ENCODE measurements at places on chromosomes 6 and 20.

GRCh38 chr20:3744806-3745685 lies 12.6 kb downstream of the HSPA12B start:
- peak; percentile 71 for DNase-seq

- no peak for DNase-seq
Observed at GRCh38 chr6:84258866-84259265, 31.4 kb upstream of the CEP162 start.

DNA sequence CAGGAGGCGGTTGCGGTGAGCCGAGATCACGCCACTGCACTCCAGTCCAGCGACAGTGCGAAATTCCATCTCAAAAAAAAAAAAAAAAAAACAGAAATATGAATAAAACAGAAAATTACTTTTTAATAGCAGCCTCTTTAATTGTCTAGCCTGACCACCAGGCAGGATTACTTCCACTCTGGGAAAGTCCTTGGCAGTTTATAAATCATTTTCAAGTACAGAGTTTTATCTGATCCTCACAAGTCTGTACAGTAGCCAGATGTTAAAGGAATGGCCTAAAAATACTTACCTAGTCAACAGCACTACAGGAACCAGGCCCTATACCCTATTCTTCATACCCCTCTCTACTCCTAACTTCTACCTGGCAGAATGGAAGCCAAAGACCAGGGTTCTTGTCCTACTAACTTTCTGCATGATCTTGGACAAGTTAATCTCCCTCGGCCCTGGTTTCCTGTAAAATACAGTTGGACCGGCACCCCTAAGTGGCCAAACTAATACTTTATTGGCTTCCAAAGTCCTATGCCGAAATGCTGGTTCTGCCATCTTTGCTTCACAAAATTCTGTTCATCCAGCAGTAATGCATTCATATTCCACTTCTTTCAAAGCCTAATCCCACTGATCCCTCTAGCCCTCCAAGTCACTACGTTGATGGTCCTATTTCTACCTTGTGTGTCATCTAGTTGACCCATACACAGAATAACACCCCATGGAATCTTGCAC lies 1.9 kb downstream of the EIF2S2 start:
- no peak for DNase-seq

- no peak for DNase-seq
Observed at GRCh38 chr6:105324386-105324950, 78.4 kb downstream of the PREP start.

DNA sequence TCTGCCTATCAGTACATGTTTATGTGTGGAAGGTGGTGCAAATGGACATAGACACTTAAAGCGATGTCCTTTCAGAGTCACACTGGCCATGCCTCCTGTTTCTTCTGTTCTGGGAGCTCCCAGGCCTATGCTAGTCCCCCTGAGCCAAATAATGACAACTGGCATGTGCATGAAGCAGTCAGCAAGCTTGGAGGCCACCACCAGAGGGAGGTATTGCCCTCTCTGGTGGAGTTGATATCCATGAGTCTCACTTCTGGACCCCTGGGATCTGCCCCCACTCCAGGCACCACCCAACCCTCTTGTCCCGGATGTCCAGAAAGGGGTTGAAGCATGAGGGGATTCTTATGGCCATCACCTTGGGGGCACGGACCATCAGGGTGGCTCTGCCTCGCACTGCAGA lies 172.2 kb downstream of the AIG1 start:
- no peak for DNase-seq

DNA sequence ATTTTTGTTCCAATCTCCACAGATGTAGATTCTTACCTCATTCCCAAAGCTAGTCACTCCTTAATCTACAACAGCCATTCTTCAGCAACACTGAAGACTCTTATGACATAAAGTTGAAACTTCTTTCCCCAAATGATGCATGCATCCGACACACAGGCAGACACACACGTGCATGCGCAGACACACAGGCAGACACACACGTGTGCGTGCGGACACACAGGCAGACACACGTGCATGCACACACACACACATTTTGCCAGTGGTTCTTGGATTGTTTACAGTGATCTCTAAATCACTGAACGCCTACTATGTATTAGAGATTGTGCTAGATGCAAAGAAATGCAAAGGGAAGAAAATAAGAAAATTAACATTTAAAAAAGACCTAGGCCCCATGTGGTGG lies 9.0 kb upstream of the TRPC4AP start:
- no peak for DNase-seq

DNA sequence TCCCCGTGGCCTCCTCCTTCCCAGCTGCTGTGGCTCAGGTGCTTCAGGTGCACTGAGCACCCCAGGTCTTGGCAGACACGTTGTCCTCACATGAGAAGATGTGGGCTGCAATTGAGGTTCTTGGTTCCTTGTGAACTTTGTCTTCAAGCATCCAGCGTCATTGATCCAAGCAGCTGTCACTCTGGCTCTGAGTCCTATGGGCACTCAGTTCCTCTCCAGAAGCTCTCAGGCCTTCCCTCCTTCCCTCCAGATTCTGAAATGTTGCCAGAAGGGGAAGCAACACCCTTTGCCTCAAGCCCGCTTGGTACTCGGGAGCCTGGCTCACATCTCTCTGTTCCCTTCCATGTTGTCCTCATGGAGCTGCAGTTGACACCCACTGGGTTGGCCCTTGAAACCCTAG lies 8.4 kb upstream of the MRGBP start:
- DNase-seq: no peak

- DNase-seq: no peak
Observed at GRCh38 chr6:32883789-32884188, 29.8 kb downstream of the PSMB9 start.

GRCh38 chr6:169339025-169339424 lies 85.4 kb upstream of the THBS2 start:
- DNase-seq: no peak

DNA sequence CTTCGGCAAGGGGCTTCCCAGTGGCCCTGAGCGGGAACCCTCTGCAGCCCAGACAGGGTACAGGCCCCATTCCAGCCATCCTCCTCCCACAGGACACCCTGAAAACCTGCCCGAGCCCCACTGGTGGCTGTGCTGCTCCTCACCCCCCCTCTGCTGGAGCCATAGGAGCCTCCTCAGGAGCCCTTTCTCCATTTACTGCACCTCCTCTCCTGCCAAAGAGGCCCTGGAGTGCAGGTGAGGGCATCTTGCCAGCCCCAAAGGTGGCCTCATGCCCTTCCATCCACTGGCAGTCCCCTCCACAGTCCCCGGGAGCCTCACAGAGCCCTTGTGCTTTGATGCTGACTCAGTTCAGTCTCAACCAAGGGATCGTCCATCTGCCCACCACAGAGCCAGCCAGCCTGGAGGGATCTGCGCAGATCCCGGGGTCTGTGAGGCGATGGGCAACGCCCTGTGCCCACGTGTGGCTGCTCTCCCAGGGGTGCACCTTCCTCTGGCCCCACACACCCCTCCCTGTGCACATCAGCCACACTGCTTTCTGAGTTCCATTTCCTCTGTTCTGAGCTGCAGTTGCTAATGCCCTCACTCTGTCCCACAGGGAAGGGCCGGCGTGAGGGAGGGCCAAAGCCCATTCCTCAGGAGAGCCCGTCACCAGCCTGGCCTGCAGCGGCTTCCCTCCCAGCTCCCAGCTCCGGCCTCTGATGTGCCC lies 228.5 kb downstream of the DLL1 start:
- no peak for DNase-seq

GRCh38 chr20:2280082-2280481 lies 15.7 kb upstream of the TGM3 start:
- DNase-seq: no peak

- no peak for DNase-seq
Observed at GRCh38 chr20:7981374-7981773, 38.2 kb downstream of the TMX4 start.

GRCh38 chr20:36096435-36096834 lies 58.1 kb upstream of the EPB41L1 start:
- DNase-seq: no peak

GRCh38 chr20:41696428-41696827 lies 78.3 kb upstream of the CHD6 start:
- DNase-seq: no peak

DNA sequence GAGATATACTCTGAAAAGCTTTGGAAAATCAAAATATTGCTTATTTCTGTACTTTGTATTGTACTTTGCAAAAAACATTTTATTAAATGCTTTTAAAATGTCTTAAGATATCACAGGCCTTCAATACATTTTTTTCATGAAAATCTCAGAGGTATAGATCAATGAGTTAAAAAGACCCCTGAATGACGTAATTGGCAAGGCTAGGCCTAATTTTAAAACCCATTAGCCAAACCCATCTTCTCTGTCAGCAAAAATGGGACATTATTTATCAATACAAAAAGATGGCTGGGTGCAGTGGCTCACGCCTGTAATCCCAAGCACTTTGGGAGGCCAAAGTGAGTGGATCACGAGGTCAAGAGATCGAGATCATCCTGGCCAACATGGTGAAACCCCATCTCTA lies 84.8 kb upstream of the PAK5 start:
- no peak for DNase-seq

- DNase-seq: no peak
Observed at GRCh38 chr6:149400050-149400449, at the start of gene SUMO4. TSS of gene SUMO4 (plus strand) at chr6:149400262. CDS start at chr6:149400392, 130 bp downstream.

DNA sequence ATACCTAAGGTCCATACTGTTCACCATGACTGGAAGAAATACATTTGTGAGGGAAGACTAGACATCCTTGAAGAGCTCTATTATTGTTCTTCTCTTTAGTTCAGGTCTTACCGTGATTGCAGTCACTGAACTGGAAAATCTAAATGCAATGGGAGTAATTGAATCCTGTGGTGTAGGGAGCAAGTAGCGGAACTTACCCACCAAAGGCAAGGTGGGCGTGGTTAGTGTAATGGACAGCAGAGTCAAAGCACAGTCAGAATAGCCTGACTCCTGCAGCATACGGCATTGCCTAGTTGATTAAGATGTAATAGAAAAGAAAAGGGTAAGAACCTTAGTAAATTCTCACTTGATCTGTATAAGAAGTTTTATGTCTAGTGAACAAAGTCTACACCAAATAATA lies 679.7 kb upstream of the EPHA7 start:
- no peak for DNase-seq

GRCh38 chr6:69813508-69813907 lies 16.7 kb upstream of the LMBRD1 start:
- no peak for DNase-seq

- peak; percentile 30 for DNase-seq
Observed at GRCh38 chr20:35767683-35768481, 3.9 kb upstream of the PHF20 start.

DNA sequence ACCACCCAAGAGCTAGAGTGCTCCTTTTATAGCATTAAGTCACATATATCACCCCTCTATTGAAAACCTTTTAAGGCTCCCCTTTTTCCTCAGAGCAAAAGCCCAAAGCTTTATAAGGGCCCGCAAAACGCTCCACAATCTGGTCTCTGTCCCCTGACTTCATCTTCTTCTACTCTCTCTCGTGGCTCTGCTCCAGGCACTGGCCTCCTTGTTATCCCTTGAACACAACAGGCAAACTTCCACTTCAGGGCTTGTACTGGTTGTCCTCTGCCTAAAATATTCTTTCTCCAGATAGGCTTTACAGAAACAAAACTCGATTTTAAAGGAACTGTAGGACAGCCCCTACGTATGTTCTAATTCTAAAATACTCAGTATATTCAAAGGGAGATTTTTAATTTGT lies 44.0 kb upstream of the SPDEF start:
- DNase-seq: no peak

Measured in stimulated activated CD4-positive, alpha-beta T cell treated with anti-CD3 and anti-CD28 coated beads, Interleukin-4, amount 100 ng/mL, for 48 hours (primary cell).